ENCODE measurements at places on chromosomes 5 and 9.

- no peak for DNase-seq
Measured at GRCh38 chr5:73821003-73821402, 195.0 kb downstream of the ARHGEF28 start.

DNA sequence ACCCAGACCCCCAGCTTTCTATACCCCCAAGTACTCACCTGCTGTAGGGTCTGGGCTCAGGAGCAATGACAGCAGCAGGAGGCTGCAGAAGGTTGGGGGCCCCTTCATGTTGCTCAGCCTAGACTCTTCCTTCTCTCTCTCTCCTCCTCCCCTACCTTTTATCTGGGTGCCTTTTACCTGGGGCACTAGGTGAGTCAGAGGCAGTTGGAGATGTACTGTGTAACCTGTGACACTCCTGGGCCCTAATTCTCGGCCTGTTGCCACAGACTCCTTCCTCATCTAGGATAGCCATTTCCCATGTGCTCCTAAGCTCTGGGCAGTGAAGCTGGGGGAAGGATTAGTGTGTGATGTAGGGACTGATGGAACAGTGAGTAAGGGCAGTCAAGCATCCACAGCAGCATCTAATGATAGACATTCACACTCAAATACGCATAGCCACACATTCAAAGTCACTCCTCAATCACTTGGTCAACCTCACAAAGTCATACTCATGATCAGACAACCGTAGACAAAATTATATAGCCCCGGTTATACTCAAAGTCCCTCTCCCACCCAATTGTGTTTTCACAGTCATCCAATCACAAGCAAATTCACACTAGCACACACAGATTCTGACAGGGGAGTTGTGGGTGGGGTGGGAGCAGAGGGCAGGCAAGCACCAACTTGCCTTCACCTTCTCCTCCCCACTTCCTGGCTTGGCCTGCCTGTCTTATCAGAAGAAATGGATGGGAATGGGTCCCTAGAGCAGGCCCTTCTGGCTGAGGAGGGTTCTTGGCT, at the start of gene CCL27:
Gene CCL27, minus strand, starts transcription at position 132 of the 777 bp plus-strand sequence. Its CDS starts 24 bp downstream, at position 108.
- DNase-seq = no peak

- no peak for DNase-seq
Measured at GRCh38 chr5:143850050-143850683, 38.2 kb downstream of the HMHB1 start.

DNA sequence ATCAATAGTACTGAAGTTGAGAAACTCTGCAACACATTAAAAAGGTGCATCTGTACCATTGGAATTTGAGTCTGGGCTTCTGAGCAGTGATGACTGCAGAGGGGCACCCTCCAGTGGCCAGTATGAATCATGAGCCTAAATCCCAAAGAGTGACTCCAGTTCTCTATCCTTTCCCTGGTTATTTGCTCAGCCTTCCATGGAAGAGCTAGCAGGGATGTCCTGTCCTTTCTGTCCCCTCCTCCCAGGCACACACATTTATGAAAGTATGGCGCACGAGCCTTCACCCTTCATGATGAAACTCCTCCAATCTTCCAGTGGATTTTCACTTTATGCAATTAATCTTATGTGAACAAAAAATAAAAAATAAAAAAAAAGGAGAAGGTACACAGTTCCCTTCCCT, 81.0 kb downstream of the ESM1 start:
- DNase-seq = no peak

- DNase-seq = no peak
Measured at GRCh38 chr9:127185931-127186781, 63.7 kb upstream of the ANGPTL2 start.

- no peak for DNase-seq
Measured at GRCh38 chr5:43294226-43294625, 19.0 kb downstream of the HMGCS1 start.

GRCh38 chr9:89602978-89603766, 1.6 kb upstream of the GADD45G start:
- DNase-seq = peak; percentile 94

DNA sequence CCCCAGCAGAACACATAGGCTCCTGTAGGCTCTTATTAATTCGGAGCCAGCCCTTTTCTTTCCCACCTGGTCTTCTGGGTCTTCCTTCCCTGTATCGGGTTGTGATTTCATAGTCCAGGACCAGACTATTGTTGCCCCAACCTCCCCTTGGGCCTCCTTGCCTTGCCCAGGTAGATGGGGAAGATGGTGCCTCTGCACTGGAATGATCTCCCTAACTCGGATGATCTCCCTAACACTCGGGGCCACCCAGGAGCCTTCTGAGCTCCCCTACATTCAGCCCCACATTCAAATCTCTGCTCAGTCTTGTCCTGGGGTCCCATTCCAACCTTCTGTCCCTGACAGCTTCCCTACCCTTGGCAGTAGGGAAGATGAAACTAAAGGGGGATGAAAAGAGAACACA, 2.7 kb upstream of the IRF1 start:
- DNase-seq = no peak

GRCh38 chr5:10520706-10521105, 43.2 kb upstream of the ANKRD33B start:
- no peak for DNase-seq

GRCh38 chr9:111040494-111040893, 2.2 kb upstream of the LPAR1 start:
- DNase-seq = no peak

Measured in NCI-H2029 (cell line).